Activated CD4-positive, alpha-beta T cell treated with anti-CD3 and anti-CD28 coated beads for 1 hour (primary cell): ENCODE measurements at places on chromosomes 2 and 18.
A peak's percentile ranks its signal among the peaks of the same experiment; 100 is the strongest.

DNA sequence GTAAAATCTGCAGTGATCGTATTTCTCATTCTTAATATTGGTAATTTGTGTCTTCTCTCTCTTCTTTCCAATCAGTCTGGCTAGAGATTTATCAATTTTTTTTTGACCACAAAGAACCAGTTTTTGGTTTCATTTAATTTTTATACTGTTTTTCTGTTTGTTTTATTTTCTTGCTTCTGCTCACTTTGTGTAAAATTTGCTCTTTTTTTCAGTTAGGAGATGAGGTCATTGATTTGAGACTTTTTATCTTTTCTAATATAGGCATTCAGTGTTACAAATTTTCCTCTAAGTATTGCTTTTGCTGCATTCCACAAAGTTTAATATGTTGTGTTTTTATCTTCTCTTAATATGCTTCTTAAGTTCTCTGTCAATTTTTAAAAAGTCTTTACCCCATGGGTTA lies 160.5 kb downstream of the TPGS2 start:
- DNase-seq = no peak

- no peak for DNase-seq
Measured at GRCh38 chr2:17813010-17813741, 3.1 kb upstream of the MSGN1 start.

DNA sequence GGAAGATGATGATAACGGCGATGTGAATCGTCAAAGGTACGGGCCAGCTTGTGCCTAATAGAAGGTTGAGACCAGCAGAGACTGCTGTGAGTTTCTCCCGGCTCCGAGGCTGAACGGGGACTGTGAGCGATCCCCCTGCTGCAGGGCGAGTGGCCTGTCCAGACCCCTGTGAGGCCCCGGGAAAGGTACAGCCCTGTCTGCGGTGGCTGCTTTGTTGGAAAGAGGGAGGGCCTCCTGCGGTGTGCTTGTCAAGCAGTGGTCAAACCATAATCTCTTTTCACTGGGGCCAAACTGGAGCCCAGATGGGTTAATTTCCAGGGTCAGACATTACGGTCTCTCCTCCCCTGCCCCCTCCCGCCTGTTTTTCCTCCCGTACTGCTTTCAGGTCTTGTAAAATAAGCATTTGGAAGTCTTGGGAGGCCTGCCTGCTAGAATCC lies 3.0 kb downstream of the FZD7 start:
- no peak for DNase-seq

GRCh38 chr2:13638181-13638580 lies 921.4 kb downstream of the TRIB2 start:
- DNase-seq = no peak

GRCh38 chr18:26777351-26778053 lies 88.0 kb downstream of the AQP4 start:
- no peak for DNase-seq

DNA sequence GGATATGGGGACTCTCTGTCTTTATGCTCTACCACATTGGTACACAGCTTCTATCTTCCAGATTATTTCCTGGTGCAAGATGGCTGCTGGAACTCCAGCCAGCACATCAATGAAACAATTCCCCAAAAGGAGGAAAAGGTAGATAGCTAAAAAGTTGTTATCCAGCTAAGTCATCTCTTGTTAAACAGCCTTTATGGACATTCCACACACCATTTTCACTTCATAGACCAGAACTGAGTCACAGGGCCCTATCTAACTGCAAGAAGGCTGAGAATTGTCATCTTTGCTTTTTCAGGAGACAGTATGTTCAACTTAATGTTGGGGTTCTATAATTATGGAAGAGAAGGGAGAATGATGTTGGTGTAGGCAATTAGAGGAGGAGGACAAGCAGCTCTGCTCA lies 133.3 kb upstream of the NOSTRIN start:
- DNase-seq = no peak

- DNase-seq = no peak
Measured at GRCh38 chr2:174773215-174773614, 8.9 kb upstream of the CHRNA1 start.

- DNase-seq = no peak
Measured at GRCh38 chr2:69026026-69026425, 13.0 kb downstream of the ANTXR1 start.

DNA sequence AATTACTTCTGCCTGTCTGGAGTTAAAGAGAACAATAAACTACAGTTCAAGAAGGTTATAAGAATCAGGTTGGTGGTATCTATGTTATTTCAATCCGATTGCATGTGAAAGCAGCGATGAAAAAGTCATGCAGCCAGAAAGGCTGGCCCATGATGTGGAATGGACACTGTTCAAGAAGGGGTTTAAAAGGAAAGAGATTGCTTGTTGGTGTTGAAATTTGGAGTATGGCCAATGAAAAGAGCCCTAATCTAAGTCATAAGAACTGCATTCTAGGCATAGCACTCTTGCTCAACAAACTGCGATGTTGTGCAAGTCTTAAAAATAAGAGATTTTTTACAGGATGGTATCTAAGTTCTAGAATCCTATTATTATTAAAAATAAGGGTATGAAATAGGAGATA lies 61.3 kb downstream of the EFEMP1 start:
- DNase-seq = no peak

GRCh38 chr2:233544200-233544610 lies 22.4 kb downstream of the USP40 start:
- no peak for DNase-seq

DNA sequence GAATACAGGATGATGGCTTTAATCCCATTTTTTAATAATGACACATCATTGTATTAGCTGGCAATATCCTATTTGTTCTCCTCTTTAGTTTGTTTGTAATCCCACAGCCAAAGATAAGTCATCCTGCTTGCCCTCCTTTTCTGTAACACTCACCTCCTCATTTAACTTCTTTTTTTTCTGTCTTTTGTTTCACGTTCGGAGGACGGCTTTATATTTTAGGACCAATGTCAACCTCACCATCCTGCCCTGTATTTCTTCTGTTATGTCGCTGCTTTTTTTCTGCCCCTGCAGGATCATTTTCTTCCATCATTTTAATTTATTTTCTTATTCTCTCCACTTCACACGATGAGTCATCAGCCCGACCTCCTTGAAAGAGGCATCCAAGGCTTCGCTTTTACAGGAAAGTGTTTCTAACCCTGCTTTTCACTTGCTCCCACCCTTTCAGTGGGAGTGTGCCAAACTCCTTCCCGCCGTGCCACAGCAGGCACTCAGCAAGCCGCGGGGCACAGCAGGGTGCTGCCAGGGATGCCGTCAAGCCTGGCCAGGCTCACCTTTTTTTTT lies 11.4 kb downstream of the RAB31 start:
- DNase-seq = no peak

- no peak for DNase-seq
Measured at GRCh38 chr2:216880509-216881184, 20.8 kb upstream of the TNP1 start.

- no peak for DNase-seq
Measured at GRCh38 chr18:52902188-52902587, 562.2 kb downstream of the DCC start.

- DNase-seq = no peak
Measured at GRCh38 chr2:194380011-194380410, 1277.0 kb upstream of the SLC39A10 start.

- DNase-seq = no peak
Measured at GRCh38 chr2:73998451-73998850, 13.7 kb downstream of the TET3 start.

DNA sequence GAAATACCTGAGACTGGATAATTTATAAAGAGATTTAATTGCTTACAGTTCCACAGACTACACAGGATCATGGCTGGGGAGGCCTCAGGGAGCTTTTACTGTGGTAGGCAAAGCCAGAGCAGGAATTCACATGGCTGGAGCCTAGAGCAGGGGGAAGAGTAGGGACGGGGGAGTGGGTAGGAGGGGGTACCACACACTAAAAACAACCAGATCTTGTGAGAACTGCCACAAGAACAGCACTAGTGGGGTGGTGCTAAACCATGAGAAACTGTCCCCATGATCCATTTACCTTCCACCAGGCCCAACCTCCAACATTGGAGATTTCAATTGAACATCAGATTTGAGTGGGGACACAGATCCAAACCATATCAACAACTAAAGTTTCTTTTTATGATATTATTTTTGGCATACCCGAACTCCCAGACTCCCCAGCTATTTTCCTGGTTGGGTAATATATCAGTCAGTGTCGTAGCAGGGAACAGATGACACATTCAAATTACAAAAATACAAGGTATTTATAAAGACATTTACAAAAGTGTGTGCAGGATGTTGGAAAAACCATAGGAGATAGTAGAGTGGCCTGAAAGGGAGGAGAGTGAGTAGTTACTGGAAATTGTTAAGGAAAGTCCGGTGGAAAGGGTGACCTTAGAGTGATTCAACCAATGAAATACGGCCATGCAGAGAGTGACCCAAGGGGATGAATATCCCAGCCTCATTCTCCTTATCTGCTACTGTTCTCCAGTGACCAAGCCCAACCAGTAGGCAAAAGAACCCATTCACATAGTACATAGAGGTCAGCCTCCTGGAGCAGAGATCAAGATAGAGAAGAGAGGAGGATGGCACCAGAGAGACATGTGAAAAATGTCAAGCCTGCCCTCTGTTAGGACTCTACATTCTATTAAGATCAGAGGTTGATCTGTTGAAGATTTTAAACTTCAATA lies 8.8 kb downstream of the RPL37A start:
- no peak for DNase-seq

- DNase-seq = no peak
Measured at GRCh38 chr2:238711346-238711745, 136.5 kb upstream of the TWIST2 start.

DNA sequence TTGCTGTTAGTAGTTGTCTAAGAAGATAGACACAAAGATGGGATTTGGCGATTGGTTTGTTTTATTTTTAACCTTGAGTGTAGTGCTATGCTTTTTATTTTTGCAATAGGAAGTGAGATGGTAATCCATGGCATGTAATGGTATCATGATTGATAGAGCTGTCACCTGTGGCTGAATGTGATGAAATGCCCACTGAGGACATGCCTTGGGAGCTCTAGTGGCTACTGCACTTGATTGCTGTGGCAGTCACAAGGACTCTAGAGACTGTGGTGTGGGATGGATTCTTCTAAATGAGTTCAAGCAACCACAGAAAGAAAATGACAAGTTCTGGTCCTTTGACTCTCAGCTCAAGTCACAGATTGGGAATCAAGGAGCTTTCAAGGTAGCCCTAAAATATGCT lies 139.4 kb downstream of the CYRIA start:
- DNase-seq = no peak

DNA sequence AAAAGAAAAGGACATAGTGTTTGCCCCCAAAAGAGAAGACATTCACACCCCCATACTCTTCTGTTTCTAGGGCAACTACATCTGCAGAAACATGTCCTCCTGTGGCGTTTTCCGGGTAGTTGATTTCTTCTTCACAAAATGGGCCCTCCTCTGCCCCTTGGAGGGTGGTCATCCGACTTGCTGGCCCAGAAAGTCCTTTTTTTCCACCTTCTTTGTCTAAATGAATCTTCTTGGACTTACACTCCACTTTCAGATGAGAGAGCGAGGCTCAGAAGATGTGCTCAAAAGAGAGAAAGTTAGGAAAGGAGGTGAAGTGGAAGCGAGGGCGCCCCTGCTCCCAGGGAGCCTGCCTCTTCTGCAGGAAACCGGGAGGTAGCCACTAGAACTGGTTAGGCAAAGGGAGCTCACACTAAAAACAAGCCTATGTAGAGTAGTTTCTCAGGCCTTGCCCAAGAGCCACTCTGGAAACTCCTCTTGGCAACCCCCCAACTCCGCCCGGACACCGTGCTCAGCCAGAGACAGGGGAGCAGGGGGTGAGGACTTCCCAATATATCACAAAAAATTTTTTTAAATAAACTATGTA lies 10.2 kb upstream of the SIX3 start:
- no peak for DNase-seq

- DNase-seq = no peak
Measured at GRCh38 chr18:28040211-28040610, 136.7 kb downstream of the CDH2 start.

DNA sequence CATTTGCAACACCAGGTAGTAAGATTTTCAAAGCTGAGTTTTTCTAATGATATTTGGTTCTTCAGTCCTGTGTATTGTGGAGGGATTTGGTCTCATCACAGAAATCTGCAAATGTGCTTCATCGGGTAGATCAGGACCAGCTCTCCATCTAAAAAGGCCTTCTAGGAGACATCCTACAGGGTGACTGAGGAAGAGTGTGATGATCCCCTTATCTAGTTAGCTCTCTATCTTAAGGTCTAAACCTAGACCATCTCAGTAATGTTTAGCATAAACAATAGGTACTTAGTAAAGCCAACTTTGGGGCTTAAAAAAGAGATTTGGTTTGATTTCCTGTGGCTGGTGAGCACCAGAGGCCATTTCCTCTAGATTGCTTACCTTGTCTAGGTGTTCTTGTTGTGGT lies 145.2 kb downstream of the PRPF40A start:
- no peak for DNase-seq

GRCh38 chr2:222859786-222860612 lies 837 bp upstream of the ACSL3 start:
- DNase-seq = no peak

DNA sequence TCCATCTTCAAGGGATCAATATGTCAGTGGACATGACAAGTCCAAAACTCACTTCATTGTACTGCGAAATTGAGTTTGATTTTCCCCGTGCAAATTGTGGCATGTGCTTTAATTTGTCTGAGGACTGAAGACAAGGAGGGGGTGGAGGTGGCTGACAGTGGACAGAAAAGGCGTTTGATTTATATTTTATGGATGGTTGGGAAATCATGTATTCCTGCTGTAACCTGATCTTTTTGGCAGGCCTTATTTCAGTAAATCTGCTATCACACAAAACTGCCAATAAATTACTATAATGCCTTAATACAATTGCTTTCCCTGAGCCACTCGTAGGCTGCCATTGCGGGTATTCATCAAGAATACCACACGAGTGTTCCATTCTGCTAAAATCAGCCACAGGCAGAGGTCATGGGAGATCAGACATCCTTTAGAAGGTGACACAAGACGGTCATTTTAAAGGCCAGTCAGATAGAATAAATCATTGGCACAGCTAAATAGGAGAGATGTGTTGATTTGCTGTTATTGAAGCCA lies 720.5 kb downstream of the MBD2 start:
- no peak for DNase-seq

GRCh38 chr2:133760376-133760775 lies 192.1 kb upstream of the NCKAP5 start:
- no peak for DNase-seq

GRCh38 chr18:6056171-6056910 lies 161.0 kb upstream of the TMEM200C start:
- no peak for DNase-seq

- no peak for DNase-seq
Measured at GRCh38 chr2:215983581-215984351, 29.6 kb downstream of the MREG start.

GRCh38 chr2:160427629-160428404 lies 65.8 kb downstream of the RBMS1 start:
- peak; percentile 24 for DNase-seq
